Endodermal cell (in vitro differentiated cells): ENCODE measurements at places on chromosomes 3 and 15.

- no peaks in the 10 kb centered on the region for H3K27me3 ChIP-seq
- no peaks in the 10 kb centered on the region for H3K36me3 ChIP-seq
- peak overlapping the region; percentile 12 for H3K27ac ChIP-seq
- DNase-seq: no peak
Measured at GRCh38 chr3:47475029-47475569, 642 bp downstream of the SCAP start.

DNA sequence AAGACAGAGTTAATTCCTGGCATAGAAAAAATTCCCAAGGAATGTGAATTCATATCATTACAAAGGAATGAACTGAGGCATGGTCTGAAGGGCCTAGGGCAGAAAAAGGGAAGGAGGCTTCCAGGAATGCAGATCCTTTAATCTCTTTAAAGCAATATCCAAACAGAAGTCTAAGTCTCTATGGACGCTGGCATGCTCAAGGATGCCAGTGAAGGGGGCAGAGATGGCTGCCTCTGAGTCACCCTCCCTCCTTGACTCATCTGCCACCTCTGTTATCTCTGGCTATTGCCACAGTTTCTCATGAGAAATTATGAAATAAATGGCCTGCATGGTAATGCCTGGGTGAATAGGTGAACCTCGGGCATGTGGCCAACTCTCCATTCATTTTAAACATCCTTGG lies 96.3 kb upstream of the BCL6 start:
- H3K27me3 ChIP-seq: no peaks in the 10 kb centered on the region
- DNase-seq: no peak
- H3K27ac ChIP-seq: no peak overlapping the region
- peaks cover 6% of the 10 kb centered on the region for H3K4me1 ChIP-seq
- no peak overlapping the region for H3K4me3 ChIP-seq

- DNase-seq: no peak
- H3K27ac ChIP-seq: no peak overlapping the region
- H3K27me3 ChIP-seq: no peaks in the 10 kb centered on the region
- no peaks in the 10 kb centered on the region for H3K36me3 ChIP-seq
- no peaks in the 10 kb centered on the region for H3K4me1 ChIP-seq
Measured at GRCh38 chr3:60268123-60268522, 983.1 kb downstream of the FHIT start.

- H3K27ac ChIP-seq: no peak overlapping the region
- H3K4me3 ChIP-seq: no peak overlapping the region
- no peaks in the 10 kb centered on the region for H3K36me3 ChIP-seq
- peak; percentile 76 for DNase-seq
- H3K4me1 ChIP-seq: no peaks in the 10 kb centered on the region
Measured at GRCh38 chr15:61702224-61703020, 357.8 kb downstream of the VPS13C start.

DNA sequence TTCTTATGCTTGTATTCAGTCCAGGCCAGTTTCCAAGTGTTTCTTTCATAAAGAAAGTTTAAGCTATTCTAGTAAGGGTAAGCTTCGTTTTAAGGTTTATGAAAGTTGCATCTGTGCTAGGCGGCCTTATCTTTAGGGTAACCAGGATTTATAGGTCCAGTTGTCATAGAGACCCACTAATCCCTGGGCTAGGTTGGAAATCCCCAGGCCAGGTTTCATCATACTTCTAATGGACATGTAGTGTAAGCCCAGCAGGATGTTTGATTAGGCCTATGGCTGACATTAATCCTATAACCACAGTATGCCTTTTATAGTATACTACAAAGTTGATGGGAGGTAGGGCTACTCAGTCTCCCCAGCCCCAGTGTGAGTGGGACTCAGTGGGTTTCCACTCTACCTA lies 312.4 kb downstream of the CACNA2D3 start:
- H3K4me3 ChIP-seq: no peak overlapping the region
- no peak for DNase-seq
- no peak overlapping the region for H3K27ac ChIP-seq
- no peaks in the 10 kb centered on the region for H3K36me3 ChIP-seq

DNA sequence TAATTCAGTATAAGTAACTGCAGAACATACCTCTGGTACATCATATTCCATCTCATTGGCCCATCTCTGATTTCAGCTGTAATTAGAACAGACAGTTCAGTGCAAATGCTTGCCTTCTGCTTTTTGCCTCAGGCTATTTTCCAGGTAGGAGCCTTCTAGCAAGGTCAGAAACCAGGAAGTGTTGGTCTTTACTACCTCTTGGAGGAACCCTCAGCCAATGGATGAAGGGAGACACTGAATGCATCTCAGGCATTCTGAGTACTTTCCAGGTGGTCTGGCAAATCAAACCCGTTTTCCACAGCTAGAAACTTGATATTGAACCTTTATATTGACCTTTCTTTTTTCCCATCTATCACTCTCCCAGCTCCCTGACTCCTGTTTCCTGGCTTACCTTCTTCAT lies 348.5 kb upstream of the SOX2 start:
- H3K27ac ChIP-seq: no peak overlapping the region
- DNase-seq: no peak
- no peaks in the 10 kb centered on the region for H3K4me1 ChIP-seq
- H3K27me3 ChIP-seq: peaks cover 17% of the 10 kb centered on the region
- H3K4me3 ChIP-seq: no peak overlapping the region
